ENCODE measurements at places on chromosomes 3 and 15.

- no peak for DNase-seq
Observed at GRCh38 chr3:3800080-3800455, 837 bp downstream of the LRRN1 start.

DNA sequence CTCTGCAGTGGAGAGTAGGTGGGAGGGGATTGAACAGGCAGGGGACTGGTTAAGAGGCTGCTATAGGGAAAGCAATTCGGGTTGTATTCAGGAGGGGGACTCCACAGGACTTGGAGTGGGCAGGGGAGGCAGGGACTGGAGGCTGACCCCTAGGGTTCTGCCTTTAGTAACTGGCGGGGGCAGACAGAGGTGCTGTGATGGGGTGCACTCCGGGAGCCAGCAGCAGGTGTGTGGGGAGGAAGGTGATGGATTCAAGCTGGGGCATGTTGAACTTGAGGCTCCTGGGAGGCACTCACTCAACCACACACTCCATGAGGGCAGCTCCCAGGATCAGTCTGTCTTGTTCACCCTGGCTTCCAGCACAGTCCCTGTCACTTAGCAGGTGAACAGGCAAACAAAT, 12.5 kb downstream of the CAND2 start:
- DNase-seq: no peak

DNA sequence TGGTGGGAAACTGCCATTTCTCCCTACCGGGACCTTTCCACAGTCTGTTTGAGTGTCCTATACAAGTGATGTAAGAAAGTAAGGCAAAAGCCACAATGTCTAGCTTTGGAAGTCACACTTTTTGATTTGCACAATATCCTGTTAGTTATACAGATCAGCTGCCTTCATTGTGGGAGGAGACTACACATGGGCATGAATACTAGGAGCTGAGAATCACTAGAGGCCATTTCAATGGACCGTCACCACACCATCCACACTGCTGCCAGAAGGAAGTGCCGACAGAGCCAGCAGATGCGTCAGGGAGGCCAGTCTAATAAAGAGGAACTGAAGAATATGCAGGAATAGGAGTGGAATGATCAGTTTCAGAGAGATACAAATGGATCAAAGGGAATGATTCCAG, 65.8 kb downstream of the SCN11A start:
- no peak for DNase-seq

- peak; percentile 75 for DNase-seq
Observed at GRCh38 chr3:40584625-40585189, 59.9 kb downstream of the ZNF621 start.

- peak; percentile 20 for DNase-seq
Observed at GRCh38 chr3:160150525-160150924, 74.7 kb upstream of the C3orf80 start.

DNA sequence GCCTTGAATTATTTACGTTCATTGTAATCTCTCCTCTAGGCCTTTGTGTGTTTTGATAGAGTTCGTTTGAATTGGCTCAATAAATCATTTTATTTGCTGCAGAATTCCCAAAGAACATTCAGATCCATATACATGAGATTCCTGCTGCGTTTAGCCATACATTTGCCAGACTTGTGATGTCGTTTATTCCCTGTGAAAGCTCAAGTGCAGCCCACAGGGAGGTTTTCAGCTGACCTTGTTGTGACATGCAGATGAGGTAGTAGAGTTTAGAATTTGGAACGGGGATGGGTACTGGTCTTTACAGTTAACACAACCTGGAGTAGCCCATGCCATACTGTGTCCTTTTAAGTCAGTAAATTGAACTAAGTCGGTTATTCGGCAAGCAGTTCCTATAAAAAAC, at the start of gene C3orf20:
Gene C3orf20 (plus strand): TSS at position 301 of the 400 bp plus-strand sequence. CDS start 7,573 bp downstream, outside the sequence.
- no peak for DNase-seq

DNA sequence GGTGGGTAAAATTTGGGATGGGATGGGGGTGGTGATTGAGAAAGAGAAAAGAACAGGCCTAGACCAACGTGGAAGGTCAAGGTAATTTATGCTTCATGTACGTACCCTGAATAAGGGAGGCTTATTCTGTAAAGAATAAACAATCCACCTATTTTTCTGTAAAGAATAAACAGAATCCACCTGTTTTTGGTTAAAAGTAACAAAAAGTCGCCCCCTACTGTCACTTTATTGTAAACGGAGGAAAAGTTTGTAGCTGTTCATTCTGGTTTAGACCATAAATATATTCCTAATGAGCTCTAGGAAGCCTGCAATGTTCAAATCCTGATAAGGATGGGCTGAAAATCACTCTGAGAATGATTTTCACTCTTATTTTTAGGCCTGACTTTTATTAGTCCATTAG, 23.5 kb upstream of the SQOR start:
- peak; percentile 28 for DNase-seq

- no peak for DNase-seq
Observed at GRCh38 chr15:59994526-59994887, 9.6 kb upstream of the FOXB1 start.

GRCh38 chr3:57244946-57245345, 17.4 kb downstream of the APPL1 start:
- DNase-seq: no peak
